BE2C (cell line): ENCODE measurements at places on chromosomes 1 and 21.
A peak's percentile ranks its signal among the peaks of the same experiment; 100 is the strongest.

- no peak for DNase-seq
Observed at GRCh38 chr1:103489935-103490334, 35.6 kb upstream of the RNPC3 start.

GRCh38 chr1:33624991-33625870 lies 152.8 kb downstream of the ZSCAN20 start:
- DNase-seq, result no peak

DNA sequence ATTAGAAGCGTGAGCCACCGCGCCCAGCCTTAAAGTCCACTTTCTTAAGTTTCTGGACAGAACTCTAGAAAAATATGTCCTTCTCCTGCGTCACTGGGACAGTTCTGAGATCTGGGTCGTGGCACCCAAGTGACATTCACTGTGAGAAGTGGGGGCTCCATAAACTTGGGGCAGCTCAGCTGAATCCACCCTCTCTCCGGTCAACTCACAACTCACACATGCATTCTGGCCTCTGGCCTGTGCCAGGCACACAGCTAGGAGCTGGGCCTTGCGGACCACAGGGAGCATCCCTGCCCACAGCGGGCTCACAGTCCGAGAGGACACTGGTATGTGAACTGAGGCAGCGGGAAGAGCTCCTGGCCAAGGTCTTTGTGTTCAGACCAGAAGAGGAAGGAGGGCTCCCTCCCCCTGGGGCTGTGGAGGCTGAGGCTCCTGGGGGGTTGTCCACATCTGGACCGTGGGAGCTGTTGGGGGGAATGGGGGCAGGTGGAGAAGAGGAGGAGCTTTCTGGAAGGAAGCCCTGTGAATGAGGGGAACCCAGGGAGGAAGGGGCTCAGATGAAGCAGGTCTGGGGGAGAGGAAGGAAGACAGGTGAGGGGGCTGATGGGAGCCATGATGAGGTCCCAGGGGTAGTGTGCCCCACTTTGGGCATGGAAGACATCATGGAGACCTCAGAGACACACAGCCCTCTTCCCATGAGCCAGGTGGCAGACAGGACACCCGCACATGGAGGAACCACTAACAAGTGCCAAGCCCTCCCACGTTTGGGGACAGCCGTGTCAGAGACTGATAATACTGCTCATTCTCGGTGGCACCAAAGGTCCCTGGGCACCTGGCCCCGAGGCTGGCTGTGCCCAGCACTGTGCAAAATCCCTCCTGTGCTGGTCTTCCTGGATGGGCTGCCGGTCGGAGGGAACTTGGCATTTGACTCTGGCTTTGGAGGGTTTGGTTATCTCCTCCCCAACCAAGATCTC lies 191.0 kb upstream of the VAMP3 start:
- no peak for DNase-seq

GRCh38 chr1:219660666-219661463 lies 48.0 kb upstream of the ZC3H11B start:
- peak; percentile 94 for DNase-seq

DNA sequence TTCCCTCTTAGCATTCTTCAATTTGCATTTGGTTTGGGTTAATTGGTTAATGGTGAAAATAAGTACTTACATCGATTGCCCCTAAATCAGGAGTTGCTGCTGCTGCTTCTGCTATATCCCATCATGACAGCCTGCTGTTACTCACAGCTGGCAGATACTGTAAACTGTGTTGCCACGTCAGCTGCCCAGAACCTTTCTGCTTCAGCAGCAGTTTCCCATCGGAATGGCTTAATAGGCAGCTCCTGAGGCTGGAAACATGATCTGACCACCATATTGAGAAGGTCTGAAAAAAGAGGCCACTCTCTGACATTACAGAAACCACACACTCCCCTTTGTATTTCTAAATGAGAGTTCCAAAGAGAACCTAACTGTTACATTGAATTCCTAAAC lies 14.3 kb upstream of the SEC16B start:
- no peak for DNase-seq

GRCh38 chr21:33643658-33644311 lies 1.5 kb downstream of the ITSN1 start:
- DNase-seq, result no peak

DNA sequence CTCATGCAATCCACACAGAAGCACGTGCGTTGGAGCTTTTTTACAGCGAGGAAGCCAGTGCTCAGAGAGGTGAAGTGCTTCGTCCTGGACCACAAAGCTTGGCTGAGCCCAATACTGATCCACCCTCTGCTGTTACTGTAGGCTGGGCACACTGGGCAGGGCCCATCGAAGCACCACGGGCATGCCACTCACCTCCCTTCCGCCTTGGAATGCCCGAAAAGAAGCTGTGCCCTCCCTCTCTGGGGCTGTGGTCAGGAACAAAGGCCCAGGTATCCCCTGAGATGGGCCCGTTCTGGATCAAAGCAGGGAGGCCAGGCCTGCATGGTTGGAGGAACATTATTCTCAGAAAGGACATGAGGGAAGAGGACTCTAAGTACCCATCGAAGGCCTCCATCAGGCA lies 206.7 kb upstream of the C1orf174 start:
- no peak for DNase-seq

DNA sequence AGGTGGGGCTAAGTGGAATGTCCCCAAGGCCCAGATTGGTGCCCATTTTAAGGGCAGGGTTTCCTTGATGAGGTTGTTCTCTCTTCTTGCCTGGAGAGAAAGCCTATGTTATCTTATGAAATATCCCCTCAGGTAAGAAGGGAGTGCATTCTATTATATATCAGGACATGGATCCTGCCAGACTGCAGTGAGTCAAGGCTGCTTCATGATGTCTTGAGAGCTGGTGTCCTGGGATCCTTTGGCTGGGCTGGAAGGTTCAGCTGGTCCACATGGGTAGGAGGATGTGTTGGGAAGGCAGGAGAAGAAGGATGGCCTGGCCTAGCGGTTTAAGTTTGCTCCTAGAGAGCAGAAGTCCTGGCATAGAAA lies 207.6 kb downstream of the ROR1 start:
- DNase-seq, result no peak

GRCh38 chr1:84259989-84260388 lies 41.5 kb upstream of the SAMD13 start:
- no peak for DNase-seq

DNA sequence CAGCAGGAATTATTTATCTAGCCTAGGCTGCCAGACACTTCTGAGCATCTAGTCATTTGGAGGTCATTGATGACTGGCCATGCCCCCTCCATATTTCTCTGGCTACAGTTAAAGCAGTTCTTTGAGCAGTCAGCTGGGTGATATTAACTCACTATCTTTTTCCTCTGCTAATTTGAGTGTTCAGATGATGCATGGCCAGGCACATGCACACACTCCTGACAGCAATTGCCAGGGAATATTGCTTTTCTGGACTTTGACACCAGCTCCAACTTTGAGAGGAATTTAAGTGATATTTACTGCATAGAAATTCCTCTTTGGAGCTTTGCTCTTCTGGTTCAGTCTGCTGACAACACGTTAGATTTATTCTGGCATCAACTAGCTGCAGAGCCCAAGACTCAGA lies 52.6 kb downstream of the CD247 start:
- no peak for DNase-seq

DNA sequence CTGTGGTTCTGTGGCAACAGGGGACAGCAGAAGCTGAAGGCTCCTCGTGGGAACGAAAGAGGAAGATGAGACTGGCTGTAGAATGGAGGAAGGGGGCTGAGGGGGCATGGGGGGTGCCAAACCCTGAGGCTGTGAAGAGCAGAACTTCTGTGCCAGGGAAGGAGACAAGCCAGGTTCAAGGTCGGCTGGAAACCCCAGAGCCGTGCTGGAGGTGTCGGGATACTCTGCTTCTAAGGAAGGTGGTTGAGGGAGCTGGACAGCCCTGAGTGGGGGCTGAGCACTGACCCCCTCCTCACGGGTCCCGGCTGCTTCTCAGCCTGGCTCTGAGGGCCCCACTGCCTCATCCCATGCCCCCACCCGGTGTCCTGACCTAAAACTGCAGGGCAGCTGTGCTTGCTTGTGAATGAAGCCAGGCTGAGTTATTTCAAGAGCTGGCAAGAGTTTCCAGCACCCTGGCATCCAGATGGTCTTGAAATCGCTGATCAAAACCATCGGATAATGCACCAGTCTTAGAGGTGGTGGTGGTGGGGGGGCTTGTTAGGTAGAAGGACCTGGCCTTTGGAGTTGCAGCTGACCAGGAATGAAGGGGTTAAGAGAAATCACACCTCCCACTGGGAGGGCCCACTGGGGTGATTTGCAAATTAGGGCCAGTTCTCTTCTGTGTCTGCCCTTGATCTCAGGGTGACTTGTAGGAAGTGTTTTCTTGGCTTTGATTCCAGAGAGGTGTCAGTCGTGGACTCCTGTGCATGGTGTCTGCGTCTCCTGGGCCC lies 218.9 kb upstream of the C1orf174 start:
- DNase-seq, result no peak

DNA sequence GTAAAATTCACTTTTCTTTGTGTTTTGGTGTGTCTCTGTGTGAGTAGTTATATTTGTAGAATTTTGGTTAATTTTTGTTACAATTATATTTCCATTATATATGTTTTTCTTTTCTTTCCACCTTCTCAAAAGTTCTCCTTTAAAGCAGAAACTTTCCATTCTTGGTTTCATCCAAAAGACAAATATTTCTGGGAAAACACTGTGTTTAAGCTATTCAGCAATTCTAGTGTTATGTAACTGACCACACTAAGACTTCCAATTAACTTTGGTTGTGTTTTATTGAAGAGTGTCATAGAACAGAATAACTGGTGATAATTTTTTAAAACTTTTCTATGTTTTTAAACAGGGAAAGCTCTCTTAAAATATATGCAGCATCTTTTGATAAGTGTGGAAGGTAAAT lies 13.6 kb upstream of the RGL1 start:
- no peak for DNase-seq

GRCh38 chr1:236844499-236845271 lies 49.6 kb downstream of the MTR start:
- DNase-seq, result peak; percentile 35

- no peak for DNase-seq
Observed at GRCh38 chr1:222117809-222118208, 375.9 kb upstream of the DUSP10 start.

DNA sequence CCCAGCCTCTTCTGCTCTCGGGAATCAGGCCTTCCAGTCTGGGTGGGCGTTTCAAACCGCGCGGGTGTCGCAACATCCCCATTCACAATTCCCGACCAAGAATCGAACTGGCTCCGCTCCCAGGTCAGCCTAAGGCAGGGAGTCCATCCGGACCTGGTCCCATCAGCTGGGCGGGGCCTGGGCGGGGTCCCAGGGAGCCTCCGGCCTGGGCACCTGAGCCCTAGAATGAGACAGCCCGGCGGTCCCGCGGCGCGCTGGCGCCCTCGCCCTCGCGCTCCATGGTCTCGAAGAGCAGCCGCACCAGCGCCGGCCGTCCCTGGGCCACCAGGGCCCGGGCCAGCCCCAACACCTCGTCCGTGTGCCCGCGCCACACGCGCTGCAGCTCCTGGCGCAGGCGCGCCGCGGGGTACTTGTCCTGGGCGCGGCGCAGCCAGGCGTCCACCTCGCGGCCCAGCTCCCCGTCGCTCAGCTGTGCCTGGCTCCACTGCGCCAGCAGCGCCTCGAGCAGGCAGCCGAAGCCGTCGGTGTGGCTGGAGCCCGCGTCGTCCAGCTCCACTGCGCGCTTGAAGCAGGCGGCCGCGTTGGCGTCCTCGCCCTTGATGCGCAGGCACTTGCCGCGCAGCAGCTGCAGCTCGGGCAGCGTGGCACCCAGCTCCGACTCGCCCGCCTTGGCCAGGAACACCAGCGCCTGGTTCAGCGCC lies 16.9 kb upstream of the PARS2 start:
- DNase-seq, result no peak

- DNase-seq, result no peak
Observed at GRCh38 chr1:24119859-24120756, 8.2 kb upstream of the MYOM3 start.

GRCh38 chr21:29074007-29074376 lies 544 bp upstream of the CCT8 start:
- no peak for DNase-seq

- no peak for DNase-seq
Observed at GRCh38 chr21:37873655-37874054, 42.6 kb downstream of the KCNJ6 start.

DNA sequence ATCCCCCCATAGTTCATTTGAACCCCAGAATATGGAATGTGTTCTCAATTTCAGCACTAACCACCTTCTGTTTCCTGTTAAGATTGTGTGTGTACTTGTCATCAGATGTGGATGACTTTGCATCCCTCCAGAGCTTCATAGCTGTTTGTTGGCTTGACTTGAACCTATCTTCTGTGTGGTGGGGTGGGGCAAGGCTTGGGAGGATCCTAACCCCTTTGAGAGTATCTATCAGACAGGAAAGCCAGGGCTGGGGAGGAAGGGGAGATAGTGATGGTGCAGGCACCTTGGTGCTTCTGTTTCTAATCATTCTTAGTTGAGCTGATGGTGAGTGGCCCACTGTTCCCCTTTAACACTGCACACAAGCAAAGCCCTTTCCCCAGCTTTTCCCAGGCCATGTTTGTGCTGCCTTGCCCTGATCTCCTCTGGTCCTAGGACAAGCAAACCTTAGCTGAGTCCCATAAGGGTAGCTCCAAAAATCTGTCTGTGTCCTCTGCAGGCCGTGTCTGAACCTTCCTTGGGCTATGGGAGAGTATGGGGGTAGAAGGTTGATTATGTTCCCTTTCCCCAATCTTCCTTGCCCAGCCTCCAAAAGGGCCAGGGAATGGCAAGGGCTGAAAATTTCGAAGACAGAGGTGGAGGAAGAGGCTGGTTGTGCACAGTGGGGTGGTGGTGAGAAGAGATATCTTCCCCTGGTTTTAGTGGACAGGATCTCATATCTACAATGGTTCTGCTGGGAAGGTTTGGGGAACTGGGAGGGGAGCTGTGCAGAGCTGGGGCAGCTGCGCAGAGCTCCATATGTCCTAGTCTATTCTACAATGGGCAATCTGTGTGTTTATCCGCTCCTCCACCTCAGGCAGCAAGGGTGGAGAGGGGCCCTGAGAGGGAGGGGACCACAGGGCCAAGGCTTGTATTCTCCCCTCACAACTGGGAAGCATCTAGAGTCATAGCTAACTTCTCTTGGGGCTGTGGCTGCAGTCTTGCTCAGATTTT lies 1.4 kb downstream of the NHLH1 start:
- no peak for DNase-seq
